ENCODE measurements at places on chromosomes 16 and 17.
A peak's percentile ranks its signal among the peaks of the same experiment; 100 is the strongest.

DNA sequence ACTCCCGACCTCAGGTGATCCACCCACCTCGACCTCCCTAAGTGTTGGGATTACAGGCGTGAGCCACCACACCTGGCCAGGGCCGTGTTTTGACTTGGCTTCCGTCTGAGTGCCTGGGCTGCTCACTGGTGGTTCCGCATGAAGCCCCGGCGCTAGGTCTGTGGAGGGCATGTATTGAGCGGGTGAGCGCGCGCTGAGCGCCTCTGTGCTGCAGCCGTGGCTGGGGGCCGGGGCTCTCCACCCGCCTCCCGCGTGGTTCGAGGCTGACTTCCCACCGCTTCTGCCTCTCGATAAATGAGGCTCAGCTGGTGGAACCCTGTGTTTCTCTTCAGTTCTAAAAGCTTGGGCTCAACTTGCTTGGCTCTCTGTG is 38.9 kb upstream of the ATP2A3 start:
- DNase-seq: no peak

DNA sequence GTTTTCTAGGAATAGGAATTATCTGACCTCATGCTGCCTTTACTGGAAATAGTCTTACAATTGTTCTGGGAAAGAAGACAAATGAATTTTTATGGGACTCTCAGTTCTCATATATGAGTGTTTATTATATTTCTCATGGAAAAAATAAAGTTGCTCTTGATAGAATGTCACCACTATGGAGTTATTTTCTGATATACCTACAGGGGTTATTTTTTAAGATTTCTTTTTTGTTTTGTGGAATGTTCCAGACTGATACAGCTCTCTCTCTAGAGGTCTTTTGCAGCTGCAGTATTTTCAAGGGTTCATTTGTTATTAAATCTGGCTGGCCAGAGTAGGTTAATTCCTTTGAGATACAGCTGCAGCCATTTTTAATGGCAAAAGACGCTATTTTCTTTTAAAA is 100.7 kb downstream of the ABCA8 start:
- DNase-seq: no peak

GRCh38 chr16:67701420-67701819 is 17.7 kb downstream of the GFOD2 start:
- no peak for DNase-seq

- DNase-seq: peak; percentile 85
Observed at GRCh38 chr17:64385187-64386083, 5.2 kb downstream of the PECAM1 start.

- peak; percentile 8 for DNase-seq
Observed at GRCh38 chr17:66975614-66976378, 11.3 kb downstream of the CACNG4 start.

DNA sequence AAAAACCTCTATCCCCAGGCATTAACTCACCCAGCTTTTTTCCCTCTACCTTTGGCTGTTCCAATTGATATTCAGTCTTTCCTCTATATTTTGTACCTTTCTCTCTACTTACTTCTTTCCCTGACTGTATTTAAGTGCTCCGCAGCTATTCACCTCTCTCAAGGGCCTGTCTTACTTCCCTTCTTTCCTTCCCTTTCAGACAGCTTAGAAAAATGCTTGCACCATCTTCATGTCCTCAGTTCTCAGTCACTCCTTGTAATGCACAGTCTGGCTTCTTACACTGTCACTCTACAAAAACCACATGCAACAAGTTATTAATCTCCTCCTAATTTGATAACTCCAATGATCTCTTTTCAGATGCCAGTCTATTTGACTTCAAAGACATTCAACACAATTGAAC is 163.4 kb downstream of the PHKB start:
- no peak for DNase-seq

DNA sequence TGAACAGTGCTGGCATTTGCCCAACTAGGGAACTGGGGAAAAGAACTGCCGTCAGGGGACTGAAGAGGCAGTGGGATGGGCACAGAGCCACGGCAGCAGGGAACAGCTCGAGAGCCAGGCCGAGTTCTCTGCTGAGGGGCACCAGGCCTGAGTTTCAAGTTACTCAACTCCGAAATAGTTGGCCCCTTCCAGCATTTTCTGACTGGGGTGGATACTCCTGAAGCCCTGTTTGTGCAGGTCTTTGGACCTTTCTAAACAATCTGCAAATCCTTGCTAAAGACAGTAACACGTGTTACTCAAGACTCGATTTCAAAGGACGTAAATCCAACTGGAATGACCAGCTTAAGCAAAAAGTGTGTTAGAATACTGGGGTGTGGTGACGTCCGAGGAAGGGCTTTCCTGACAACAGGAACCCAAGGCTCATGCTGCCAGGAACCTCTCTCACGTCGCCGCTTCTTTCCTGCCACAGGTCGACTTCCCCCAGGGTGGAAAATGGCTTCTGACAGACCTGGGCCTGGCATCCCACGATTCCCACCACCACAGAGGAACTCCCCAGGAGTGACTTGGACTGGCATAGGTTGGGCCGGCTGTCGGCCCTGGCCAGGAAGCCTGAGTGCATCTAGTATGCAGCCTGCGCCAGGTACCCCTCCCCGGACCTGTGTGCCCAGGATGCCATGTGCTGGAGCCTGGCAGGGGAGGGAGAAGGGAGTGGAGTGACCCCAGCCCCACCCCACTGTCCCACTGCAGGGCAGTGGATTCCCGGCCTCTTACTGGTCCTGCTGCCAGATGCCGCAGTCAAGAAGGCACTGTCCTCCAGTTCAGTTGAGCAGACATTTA is 71.9 kb downstream of the N4BP1 start:
- no peak for DNase-seq

DNA sequence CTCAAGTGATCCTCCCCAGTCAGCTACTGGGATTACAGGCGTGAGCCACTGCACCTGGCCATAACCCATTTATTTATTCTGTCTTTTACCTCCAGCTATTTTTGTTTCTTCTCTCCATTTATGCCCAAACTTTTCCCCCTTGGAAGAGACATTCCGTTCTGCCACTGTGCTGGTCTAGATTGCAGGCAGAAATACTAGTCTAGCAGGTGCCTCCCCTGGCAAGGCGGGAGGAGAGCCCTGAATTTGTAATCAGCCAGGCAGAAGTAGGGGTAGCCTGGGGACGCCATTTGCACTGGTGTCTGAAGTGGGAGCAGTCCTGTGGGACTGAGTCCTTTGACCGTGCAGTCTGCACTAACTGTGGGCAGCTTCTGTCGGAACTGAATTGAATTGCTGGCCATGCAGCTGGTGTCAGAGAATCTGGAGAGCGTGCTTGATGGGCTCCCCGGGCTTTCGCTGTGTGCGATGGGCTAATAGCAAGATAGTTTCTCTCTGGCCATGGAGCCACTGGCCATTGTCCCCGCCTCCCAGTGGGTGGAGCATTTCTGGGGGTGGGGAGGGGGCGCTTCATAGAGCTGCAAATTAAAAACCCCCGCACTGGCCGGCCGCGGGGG is 31.5 kb upstream of the LITAF start:
- DNase-seq: no peak

DNA sequence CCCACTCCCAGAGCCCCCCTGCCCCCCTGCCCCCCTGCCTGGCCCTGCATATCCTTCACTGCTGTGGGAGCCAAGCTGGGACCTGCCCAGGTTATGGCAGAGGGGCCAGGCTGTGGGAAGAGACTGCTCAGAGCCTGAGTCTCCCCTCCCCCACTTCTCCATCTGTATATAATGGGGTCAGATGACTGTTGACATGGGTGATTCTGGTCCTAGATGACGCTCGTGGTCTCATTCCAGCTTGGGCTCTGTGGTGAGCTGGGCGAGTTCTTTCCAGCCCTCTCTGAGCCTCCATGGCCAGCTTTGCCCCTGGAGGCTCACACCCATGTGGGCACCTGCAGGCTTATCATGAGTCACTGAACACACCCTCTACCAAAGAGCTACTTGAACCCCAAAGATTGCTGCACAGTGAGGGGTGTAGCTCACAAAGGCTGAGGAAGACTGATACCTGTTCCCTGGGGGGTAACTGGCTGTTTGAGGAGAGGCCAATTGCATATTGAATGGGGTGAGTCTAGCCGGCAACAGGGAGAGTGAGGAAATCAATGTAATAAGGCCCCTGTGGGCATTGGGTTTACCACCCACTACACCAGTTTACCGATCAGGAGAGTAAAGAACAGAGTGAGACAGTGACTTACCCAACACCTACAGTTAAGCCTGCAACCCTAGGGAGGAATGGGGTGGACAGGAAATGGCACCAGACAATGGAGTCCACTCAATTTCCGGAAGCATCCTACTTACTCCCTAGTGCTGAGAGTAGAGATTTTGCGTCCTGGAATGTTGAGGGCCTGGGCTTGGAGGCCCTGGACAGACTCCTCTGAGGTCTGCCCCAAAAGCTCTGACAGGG is 4.2 kb upstream of the SREBF1 start:
- no peak for DNase-seq

- DNase-seq: no peak
Observed at GRCh38 chr17:82443465-82444283, 6.9 kb downstream of the CYBC1 start.

GRCh38 chr17:66331038-66331816 is 28.8 kb downstream of the PRKCA start:
- DNase-seq: no peak

- no peak for DNase-seq
Observed at GRCh38 chr17:81020767-81021497, 14.0 kb upstream of the BAIAP2 start.

GRCh38 chr16:1903845-1904840 is 14.1 kb downstream of the HS3ST6 start:
- DNase-seq: no peak

DNA sequence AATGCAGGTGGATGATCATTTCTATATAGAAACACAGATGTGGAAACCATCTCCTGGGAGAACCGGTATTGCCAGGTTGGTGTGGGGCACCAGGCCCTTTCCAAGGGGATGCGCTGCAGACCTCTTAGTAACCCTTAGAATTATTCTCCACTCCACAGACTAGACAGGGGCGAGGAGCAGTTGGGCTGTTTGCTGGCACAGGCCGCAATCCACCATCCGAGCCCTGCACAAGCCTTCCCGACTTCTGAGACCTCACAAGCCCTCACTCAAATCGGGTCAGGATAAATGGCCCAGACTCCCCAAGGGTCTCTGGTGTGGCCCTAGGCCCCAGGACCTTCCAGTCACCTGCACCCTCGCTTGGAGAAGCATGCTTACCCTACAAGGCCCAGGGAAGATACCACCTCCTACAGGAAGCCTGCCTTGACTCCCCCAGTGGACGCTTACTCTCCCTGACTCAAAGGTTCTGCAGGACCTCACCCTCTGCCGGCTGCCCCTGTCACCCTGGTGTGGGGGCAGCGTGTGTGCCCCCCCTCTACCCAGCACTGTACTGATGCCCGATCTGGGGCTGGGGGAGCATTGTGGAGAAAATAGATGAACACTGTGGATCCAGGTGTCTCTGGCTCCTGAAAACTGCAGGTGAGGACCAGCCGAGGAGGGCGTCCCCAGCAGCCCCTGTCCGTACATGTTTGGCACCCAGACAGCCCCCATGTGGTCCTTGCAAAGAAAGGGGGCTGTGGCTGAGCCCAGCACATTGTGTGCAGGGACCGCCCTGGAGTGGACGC is 49.8 kb upstream of the ACSF3 start:
- no peak for DNase-seq

DNA sequence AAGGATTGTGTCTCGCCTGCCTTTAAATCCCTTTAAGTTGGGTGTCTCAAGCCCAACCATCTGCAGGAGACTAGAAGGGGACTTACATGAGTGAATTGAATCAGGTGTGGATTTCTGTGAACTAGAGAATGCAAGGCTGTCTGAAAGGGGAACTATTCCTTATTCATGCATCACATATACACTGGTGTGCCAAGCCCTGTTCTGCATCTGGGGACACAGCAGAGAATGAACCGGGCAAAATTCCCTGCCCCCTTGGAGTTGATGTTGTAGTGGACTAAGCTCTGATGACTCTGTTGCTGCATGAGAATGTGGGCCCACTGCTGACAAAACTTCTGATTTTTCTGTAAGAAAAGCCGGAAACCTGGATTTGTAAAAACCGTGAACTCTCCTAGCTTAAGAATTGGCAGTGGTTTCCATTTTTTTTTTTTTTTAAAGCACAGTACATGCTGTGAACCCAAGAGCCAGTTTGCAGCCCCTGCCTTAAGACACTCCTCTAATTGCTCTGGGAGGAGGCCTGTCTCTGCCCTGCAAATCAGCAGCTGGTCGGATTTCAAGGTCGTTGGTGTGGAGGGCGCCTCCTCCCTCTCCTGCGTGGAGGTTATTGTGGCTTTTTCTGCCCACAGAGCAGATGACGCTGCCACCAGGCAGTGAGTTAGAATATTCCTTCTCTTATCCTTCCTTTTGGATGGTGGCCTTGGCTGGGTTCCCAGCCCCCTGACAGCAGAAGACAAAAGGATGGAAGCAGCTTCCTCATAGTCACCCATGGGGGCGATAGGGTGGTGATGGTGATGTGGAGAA is 131.0 kb downstream of the PRKCB start:
- DNase-seq: peak; percentile 33

DNA sequence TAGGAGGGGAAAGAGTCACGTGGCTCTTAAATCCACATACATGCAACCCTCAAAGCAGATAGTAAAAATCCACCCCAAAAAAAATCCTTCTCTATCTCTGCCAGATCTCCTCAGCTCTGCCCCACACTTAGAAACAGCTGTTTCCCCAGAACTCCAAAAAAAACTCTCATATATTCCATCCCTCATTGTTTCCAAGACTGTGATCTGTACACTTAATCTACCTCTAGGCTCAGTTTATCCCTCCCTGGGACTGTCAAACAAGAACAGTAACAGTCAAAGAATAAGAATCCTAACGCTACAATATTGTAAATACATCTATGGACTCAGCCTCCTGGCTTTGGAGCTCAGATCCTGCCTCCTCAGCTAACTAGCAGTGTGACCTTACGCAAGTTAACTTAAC is 11.6 kb downstream of the CUEDC1 start:
- no peak for DNase-seq

DNA sequence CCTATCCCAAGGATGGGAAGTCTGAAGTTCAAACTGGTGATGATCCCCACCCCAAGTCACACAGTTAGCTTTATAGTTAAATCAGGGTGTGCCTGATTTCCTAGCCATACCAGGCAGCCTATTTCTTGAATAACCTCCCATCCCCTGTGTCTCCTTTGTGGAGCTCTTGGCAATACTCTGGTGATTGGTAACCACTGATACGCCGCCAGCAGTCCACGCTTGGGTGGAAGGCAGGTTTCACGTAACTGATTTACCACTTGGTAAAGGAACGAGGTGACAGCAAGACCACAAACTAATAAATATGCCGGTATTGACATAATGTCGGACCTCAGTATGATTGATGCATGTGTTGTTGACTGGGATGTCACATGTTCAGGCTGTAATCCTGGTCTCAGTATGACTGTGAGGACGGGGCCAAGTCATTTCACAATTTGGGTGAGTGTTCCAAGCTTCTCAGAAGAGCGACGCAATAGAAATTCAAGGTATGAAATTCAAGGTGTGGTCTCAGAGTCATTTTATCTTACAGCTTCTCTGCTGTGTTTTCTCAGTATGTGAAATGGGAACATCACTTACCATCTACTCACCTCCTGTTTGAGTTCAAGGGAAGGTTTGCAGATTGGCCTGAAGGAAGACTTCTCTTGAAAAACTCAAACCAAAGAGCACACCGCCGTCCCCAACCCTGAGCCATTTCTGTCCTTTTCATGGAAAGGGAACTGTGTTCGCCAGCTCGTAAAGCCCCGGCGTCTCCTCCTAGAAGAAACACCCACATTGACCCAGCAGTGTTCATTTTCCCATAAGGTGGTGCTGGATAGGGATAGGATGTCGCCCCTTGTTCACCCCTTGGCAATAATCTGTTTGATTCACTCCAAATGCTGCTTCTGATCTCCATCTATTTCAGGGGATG is 678.9 kb downstream of the WWOX start:
- DNase-seq: no peak
